ENCODE measurements at places on chromosomes 1 and 21.

GRCh38 chr1:110049801-110050601 lies 15.6 kb downstream of the STRIP1 start:
- no peak for DNase-seq

DNA sequence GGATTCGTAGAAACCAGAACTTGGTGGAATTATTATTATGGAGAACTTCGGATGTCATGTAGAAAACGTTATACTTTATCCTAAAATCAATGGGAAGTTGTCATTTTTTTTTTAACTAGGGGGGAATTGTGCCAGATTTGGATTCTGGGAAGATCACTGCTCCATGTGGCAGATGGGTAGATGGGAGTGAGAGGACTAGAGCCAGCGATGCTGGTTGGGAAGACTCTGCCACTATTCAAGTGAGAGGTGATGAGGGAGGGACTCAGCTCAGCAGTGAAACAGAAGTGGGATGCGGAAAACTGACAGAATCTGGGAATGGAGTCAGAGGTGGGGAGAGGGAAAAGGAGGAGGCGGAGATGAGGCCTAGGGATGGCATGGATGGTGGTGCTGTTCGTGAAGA lies 81.1 kb upstream of the HMGB4 start:
- no peak for DNase-seq

DNA sequence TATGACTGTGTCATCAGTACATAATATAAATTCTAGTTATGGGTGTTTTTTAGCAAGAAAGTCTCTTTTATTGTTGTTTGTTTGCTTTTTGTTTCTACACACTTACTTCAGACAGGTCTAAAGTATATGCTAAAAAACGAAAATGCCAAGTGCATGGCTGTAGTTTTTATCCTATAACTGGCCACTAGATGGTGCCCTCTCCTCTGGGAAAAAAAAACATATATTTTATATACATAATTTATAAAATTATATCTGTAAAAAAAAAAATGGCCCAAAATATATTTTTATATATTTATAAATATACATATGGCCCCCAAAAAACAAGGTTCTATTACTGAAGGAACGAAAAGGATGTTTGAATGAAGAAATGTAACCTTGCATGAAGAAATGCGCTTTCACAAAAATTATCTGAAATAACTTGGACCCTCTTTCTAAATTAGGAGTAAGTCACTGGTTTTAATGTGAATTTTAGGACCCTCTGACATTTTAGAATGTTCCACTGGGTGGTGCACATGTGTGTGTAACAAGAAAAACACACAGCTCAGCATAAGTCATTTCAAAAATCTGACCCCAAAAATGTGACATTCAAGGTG lies 93.5 kb downstream of the TTLL7 start:
- DNase-seq = peak; percentile 11

GRCh38 chr1:28437924-28438699 lies 67.7 kb upstream of the RCC1 start:
- no peak for DNase-seq

GRCh38 chr1:207984831-207985572 lies 74.1 kb upstream of the CD34 start:
- DNase-seq = no peak

GRCh38 chr1:180158149-180159147 lies 3.8 kb downstream of the QSOX1 start:
- DNase-seq = no peak

- DNase-seq = no peak
Measured at GRCh38 chr1:205616563-205617293, 15.1 kb downstream of the ELK4 start.
